CD4-positive, alpha-beta T cell treated with Interleukin-1 beta for 1 hour (primary cell): ENCODE measurements at places on chromosomes 1 and 21.

DNA sequence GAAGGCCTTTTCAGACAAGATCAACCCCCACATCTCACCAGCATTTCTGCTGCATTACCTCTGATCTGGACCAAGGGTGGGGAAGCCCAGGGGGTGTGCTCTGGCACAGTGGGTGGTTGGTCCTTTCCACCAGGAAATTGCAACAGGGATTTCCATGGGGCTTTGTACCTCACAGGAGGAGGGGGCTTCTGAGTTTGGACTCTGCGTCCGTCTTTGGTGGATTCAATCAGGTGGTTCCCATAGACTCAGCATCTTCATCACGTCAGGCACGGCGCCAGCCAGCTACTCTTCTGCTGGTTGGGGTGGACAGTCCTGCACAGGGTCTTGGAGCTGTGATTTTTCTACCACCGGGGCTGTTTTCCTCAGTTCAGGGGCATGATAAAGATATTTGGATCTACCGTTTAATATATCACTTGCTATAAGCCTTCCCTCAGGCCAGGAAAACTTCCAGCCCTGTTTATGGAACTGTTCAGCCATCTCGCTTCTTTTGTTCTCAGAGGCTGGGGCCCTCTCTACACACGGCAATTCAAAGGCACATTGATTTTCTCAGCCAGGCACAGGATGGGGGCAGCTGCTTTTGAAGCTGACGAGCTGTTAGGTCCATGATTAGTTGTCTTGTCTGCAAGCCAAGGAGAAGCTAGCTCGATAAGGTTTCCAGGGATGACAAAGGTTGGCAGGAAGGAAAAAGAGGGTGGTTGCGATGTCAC is 467.3 kb downstream of the CAMTA1 start:
- DNase-seq = no peak

DNA sequence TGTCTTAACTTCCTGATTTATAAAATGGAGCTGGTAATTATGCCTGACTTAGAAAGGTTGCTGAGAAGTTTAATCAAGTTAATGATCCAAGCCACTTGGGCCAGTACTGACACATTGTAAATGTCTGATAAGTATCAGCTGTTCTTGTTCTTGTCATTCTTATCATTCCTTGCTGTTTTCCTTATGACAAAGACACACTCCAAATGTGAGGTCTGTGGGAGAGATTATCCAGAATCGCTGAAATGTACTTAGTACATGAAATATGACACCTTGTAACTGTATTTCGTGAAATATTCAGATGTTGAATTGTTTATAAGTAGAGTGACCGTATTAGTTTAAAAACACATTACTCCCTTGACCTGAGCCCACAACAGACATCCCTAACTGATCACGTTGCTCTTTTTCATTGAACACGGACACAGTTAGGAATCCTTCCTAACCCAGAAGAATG is 6.1 kb downstream of the AADACL4 start:
- DNase-seq = no peak

GRCh38 chr1:228922722-228923376 is 187.6 kb downstream of the RHOU start:
- no peak for DNase-seq

DNA sequence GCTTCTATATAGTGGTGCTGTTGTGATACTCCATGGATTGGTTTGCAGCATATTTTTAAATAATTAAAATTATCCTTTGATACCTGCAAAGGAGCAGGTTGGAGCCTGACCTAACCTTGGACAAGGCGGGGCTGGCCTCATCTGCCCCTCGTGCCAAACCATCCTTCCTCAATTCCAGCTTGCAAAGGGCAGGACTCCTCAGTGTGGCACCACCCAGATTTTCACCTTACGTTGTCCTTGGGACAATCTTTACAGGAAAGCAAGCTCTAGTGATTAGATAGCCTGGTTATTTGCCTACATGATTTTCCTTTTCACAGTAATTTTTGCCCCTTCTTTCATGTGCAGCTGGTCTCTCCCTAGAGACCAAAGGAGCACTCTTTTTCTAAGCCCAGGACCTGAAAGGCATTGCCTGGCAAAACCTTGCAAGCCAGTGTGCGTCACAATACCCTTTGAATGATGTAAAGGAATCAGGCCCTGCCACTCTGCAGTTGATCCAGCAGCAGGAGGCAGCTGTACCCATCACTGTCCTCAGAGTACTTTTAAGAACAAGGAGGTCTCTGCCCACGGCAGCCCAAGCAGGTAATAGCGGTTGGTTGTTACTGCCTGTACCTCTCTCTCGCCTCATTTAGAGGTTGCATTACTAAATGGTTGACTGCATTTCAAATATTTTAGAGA is 99.4 kb downstream of the ADSS2 start:
- DNase-seq = no peak

- no peak for DNase-seq
These were observed 611 bp upstream of the PIK3C2B start for GRCh38 chr1:204495078-204495753.

DNA sequence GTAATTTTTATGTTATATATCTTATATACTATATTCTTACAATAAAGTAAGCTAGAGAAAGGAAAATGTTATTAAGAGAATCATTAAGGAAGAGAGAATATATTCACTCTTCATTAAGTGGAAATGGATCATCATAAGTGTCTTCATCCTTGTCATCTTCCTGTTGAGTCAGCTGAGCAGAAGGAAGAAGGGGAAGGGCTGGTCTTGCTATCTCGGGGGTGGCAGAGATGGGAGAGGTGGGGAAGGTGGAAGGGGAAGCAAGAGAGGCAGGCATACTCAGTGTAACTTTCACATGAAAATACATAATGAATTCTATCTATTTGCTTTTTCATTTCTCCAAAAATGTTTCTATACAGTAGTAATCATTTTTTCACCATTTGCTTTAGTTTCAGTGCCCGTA is 5.1 kb downstream of the DNASE2B start:
- DNase-seq = no peak

GRCh38 chr21:18646116-18646515 is 242.5 kb upstream of the TMPRSS15 start:
- DNase-seq = no peak

DNA sequence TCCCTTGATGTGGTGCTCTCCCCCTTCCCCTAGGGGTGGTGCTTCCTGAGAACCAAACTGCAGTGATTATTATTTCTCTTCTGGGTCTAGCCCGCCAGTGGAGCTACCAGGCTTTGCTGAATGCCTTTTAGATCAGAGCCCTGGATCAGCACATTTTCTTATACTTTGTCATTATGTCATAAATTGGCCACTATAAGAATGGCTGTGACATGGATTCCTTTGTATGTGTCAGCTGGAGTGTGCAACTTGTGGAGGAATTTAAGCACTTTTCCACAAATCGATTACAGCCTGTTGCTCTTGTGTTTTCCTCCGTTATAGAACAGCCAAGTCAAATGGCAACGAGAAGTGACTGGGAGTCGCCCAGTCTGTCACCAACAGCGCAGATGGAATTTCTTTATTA is 273.3 kb downstream of the DUSP10 start:
- DNase-seq = no peak

DNA sequence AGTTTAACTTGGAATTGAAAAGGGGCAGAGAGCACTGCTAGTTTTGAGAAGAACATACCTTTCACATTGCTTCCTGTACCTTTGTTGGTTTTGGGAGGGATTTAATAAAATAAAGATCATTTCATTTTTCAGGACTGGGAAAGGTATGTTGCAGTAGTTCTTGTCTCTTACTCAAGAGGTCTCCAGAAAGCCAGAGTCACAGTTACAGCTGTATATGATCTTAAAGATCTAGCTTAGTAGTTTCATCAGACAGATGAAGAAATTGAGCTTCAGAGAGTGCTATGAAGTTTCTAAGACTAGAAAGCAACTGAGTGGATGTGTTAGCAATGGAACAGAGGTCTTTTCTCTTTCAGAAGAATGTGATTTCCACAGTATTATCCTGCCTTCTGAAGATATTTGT is 1.0 kb downstream of the OR10K2 start:
- DNase-seq = no peak

DNA sequence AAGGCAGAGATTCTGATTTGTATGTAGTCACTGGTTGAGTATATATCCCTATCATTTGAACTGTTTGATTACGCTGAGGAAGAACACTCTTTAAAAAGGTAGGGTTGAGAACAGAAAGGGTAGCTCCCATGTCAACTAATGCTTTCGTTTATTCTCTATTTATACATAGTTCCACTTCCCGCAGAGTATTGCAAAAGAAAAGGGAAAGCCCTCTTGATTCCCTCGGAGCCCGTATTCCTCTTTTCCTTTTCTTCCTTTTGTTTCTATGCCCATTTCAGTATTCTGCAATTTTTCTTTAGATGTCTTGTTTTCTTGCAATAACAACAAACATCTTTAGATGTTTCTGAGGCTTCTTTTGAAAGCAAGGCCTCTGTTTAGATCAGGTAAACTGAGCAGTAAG is 78.2 kb downstream of the DNTTIP2 start:
- DNase-seq = no peak

- DNase-seq = no peak
These were observed 84.7 kb downstream of the BRINP2 start for GRCh38 chr1:177255411-177255810.

- no peak for DNase-seq
These were observed 51.4 kb downstream of the TNFSF18 start for GRCh38 chr1:172999349-172999748.
